ENCODE measurements at places on chromosomes 12 and 14.

GRCh38 chr14:34707722-34708121, 6.7 kb downstream of the CFL2 start:
- no peak for DNase-seq

DNA sequence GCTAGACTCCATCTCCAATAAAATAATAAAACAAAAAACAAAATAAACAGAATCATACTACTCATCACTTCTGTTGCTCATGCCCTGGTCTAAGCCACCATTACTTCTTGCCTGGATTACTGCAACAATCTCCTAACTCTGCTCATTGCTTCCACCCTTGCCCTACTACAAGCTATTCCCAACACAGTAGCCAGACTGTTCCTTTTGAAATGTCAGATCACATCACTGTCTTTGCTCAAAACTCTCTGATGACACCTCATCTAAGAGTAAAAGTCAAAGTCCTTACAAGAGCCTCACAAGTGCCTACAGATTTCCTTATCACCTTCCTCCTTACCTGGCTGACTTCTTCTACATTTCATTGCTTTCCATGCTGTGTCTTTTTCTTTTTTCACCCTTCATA, 10.0 kb downstream of the FBXO33 start:
- no peak for DNase-seq

GRCh38 chr12:95590775-95591174, 39.5 kb upstream of the USP44 start:
- no peak for DNase-seq

- no peak for DNase-seq
Observed at GRCh38 chr14:27065886-27066285, 468.1 kb upstream of the NOVA1 start.

DNA sequence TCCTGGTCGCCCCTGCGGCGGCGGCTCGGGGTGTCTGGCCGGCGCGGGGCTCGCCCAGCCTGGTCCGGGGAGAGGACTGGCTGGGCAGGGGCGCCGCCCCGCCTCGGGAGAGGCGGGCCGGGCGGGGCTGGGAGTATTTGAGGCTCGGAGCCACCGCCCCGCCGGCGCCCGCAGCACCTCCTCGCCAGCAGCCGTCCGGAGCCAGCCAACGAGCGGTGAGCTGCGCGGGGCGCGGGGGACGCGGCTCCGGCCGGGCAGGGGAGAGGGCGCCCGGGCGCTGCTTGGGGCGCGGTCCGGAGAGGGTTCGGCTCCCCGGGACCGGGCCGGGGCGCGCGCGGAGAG, at the start of gene LGALS3:
Gene LGALS3, plus strand, starts transcription at position 167 of the 342 bp plus-strand sequence. CDS start 8,122 bp downstream, outside the sequence.
- DNase-seq = no peak

GRCh38 chr14:22512106-22512814, 76.8 kb downstream of the DAD1 start:
- DNase-seq = no peak

GRCh38 chr12:7892186-7892980, 19.7 kb upstream of the SLC2A14 start:
- DNase-seq = no peak
